ENCODE measurements at places on chromosomes 12 and 14. TPM values are rescaled to one million over a fixed set of nuclear protein-coding genes. Genes with fewer than 3 reads are reported as not detected.

GRCh38 chr12:51077930-51078329 lies 5.5 kb downstream of the CSRNP2 start:
- no peak for DNase-seq

GRCh38 chr12:3632256-3632655 lies 120.7 kb downstream of the CRACR2A start:
- DNase-seq = no peak

GRCh38 chr12:31363416-31363809 lies 37.5 kb upstream of the SINHCAF start:
- no peak for DNase-seq

DNA sequence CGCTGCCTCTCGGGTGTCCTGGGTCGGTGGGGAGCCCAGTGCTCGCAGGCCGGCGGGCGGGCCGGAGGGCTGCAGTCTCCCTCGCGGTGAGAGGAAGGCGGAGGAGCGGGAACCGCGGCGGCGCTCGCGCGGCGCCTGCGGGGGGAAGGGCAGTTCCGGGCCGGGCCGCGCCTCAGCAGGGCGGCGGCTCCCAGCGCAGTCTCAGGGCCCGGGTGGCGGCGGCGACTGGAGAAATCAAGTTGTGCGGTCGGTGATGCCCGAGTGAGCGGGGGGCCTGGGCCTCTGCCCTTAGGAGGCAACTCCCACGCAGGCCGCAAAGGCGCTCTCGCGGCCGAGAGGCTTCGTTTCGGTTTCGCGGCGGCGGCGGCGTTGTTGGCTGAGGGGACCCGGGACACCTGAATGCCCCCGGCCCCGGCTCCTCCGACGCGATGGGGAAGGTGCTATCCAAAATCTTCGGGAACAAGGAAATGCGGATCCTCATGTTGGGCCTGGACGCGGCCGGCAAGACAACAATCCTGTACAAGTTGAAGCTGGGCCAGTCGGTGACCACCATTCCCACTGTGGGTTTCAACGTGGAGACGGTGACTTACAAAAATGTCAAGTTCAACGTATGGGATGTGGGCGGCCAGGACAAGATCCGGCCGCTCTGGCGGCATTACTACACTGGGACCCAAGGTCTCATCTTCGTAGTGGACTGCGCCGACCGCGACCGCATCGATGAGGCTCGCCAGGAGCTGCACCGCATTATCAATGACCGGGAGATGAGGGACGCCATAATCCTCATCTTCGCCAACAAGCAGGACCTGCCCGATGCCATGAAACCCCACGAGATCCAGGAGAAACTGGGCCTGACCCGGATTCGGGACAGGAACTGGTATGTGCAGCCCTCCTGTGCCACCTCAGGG lies 679 bp downstream of the ARF6 start:
- no peak for DNase-seq

DNA sequence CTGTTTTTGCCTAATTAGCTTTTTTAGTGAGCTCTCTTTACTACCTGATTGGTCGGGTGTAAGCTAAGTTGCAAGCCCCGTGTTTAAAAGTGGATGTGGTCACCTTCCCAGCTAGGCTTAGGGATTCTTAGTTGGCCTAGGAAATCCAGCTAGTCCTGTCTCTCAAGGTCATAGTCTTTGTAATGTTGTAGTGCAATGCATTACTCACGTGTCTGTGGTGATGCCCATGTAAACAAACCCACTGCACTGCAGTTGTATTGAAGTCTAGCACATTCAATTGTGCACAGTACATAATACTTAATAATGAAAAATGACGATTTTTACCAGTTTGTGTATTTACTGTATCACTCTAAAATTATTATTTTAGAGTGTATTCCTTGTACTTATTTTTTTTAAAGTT lies 335.5 kb downstream of the NUAK1 start:
- DNase-seq = no peak

- DNase-seq = no peak
These were observed 43.0 kb downstream of the SPRING1 start for GRCh38 chr12:116694653-116695463.

DNA sequence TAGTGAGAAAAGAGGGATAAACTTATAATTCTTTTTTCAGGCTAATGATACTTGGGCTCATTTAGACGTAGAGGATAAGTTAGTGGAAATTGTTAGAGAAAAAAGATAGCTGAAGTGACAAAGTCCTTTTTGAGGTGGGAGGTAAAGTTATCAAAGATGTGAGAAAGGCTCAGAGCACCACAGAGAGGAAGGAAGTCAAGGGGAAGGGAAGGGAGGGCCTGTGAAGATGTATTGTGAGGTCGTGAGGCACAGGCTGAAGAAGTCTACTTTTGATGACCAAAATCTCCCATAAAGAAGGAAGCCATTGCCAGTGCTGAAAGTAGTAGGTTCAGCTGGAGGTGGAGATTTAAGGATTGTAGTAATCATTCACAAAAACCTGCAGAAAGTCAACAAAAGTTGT lies 19.4 kb upstream of the PTGDR start:
- DNase-seq = no peak

The RTL1 gene
- 0.04 TPM for polyA plus RNA-seq

The KRT2 gene
- not detected for polyA plus RNA-seq

Measured in renal cortex interstitium (tissue), 15 donors.